Stimulated activated CD4-positive, alpha-beta T cell treated with anti-CD3 and anti-CD28 coated beads, TNF-alpha, amount 100 ng/mL, for 4 hours (primary cell): ENCODE measurements at places on chromosomes 1 and 21.
A peak's percentile ranks its signal among the peaks of the same experiment; 100 is the strongest.

DNA sequence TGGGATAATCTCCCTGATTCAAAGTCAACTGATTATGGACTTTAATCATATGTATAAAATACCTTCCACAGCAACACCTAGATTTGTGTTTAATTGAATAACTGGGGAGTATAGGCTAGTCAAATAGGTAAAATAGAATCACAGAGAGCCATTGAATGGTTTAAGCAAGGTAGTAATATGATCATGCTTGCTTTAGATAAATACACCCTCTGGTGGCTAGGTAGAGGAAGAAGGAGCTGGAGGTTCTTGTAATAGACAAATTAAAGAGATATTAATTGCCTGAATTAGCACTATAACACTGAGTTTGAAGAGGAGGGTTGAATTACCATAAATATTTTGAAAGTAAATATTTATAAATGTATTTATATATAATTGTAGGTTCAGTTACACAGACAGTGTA lies 40.3 kb downstream of the DIRAS3 start:
- no peak for DNase-seq

DNA sequence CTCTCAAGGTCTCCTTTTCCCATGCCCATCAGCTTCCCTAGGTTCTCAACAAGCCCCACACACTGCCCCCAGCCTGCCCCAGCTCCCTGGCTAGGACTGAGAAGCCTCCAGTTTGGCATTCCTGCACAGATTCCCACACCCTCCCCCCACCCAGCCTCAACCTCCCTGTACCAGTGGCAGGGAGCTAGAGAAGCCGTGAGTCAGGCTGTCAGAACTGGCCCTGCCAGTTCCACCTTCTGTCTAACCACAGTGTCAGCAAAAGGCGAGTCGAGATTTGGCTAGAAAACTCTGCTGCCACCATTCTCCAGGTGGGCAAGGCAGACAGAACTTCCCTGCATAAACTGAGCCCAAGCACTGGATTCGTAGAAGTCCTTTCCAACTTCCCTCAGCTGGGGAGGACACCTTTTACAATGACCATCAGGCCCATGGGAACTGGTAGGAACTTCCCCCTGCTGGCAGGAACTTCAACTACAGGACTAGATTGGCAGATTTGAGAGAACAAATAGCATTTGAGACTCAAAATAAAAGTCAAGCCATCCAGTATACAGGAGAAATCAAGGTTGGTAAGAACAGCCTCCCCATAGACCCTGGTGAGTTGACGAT lies 31.0 kb downstream of the TNNT2 start:
- no peak for DNase-seq

DNA sequence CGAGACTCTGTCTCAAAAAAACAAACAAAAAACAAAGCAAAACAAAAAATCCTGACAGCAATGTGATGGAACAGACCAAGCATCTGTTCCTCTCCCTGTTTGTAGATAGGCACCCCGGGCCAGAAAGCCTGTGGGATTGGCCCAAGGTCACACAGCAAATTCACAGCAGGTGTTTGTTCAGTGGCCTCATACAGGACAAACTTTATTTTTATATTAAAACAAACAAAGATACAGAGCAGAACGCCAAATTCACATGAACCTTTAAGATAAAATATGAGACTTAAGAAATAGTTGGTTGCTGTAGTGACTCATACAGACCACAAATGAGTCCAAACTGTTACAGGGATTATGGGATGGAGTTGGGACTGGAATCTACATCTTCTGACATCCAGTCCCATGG lies 2.3 kb upstream of the CELA2A start:
- no peak for DNase-seq

DNA sequence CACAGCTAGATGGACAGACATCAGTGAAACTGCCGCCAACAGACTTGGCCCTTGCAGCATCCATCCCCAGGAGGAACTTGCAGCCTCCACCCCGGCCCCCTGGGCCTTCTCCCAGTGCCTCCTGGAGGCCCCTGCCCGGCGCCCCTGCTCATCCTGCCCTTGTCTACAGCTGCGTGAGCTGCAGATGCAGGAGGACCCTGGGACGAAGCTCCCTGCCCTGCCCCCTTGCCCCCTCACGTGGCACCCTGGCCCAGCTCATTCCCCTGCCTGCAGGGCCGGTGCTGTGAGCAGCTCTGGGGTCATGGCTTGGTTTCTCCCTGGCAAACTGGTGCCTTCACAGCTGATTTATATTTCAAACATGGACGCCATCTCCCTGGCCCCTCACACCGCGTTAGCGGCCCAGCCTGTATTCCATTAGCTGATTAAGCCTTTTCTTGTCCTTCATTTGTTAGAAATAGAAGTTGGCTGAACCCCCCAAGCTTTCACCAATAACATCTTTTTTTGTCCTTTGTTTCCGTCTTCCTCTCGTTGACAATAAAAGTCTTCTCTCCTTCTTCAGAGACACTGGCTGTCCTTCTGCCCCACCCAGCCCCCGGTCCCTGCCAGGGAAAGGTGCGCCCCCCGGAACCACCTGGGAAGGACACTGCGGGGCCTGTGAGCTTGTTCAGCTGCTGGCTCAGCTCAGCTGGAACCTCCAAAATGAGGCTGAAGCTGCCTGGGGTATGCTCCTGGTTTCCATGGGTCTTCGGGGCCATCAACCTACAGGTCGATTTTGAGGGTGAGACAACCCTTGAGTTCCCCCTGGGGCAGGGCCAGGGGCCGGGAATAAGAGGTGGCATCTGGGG lies 34.0 kb upstream of the SLC19A1 start:
- no peak for DNase-seq

- DNase-seq = no peak
Observed at GRCh38 chr1:17207966-17208418, 3.1 kb downstream of the PADI1 start.

GRCh38 chr1:221760911-221761310 lies 19.0 kb upstream of the DUSP10 start:
- DNase-seq = no peak

DNA sequence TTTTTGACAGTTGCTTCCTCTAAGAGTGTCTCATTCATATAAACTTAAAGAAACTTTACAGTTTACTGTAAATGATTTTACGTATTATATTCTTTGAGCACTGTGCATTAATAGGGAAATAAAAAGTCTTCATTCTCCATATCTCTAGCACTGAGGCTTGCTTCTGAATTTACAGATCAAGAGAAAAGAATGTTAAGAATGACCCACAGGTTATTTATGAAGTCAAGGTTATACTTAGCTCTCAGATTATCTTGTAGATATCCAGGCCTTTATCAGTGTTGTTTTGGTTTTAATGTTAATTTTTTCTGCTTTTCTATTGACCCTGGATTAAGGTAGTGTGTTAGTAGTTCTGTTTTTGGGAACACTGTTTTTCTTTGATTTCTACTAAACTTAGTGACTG lies 91.4 kb downstream of the GPR161 start:
- DNase-seq = no peak

GRCh38 chr21:35988416-35989137 lies 71.7 kb downstream of the SETD4 start:
- DNase-seq = no peak

- peak; percentile 39 for DNase-seq
Observed at GRCh38 chr21:42923553-42924432, 1.6 kb downstream of the ERVH48-1 start.

- DNase-seq = no peak
Observed at GRCh38 chr1:207868251-207868773, 42.6 kb downstream of the CD34 start.

- DNase-seq = no peak
Observed at GRCh38 chr1:241963722-241964121, 6.2 kb downstream of the BECN2 start.

- no peak for DNase-seq
Observed at GRCh38 chr1:119472819-119473175, 34.2 kb upstream of the HSD3B1 start.

DNA sequence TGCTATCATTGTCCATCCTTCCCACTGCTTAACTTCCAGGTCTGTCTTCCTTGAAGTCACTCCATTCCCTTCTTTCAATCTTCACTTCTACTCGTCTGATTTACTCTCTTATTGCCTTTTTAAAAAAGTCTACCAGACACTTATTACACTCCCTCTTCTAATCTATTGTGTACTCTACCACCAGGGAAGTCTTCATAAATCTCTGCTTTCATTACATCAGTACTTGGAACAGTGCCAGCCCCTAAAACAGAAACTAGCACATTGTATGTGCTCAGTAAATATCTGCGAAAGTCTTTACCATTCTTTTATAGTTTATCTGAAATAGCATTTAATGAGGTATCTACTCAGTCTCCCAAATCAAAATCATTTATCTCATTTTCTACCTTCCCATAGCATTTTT lies 236.4 kb downstream of the USH2A start:
- DNase-seq = no peak

GRCh38 chr1:116825720-116826438 lies 71.6 kb downstream of the CD2 start:
- DNase-seq = no peak

DNA sequence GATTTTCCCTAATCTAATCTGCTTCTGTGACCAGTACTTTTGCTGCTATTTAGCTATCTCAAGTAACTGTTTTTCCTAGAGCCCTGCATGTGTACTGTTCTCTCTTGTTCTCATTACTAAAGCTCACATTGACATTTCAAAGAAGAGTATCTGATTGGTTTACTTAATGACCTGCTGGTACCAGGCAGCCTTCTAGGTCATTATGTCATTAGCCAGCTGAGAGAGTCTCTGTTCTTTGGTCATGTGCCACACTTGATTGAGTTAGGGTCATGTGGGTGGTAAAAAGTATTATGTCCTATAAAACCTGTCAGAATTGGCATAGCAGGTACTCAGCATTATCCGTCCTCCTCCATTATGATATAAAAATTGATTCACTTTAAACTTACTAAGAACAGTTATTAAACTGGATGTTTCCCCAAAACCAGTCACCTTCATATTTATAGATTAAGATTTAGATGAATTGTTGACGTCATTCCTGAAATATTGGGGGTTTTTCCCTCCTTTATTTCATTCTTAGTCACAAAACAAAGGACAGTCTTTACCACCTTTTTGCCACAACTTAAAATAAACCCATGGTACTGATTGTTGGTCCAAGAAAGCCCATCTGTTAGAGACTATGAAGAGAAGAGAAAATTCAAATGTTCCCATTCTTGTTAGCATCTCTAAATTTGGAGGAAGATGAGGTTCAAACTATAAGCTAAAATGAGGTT lies 22.2 kb downstream of the FNDC5 start:
- DNase-seq = no peak

DNA sequence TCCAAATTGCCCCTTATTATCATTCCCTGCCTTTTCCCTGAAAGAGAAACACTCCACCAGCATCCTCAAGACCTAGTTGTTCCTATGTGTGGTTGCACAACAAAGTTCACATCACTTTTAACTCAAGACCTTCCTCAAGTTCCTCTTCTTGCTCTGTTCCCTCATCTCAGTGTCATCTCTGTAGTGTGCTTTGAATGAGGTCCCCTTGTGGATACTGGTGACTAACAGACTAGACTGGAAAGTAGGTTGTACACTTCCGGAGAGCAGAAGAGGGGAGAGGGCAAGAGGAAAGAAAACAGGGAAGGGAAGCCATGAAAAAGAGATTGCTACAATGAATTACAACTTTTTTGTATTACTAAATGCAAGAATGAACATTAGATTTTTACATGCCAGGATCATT lies 853.8 kb downstream of the USP25 start:
- no peak for DNase-seq

GRCh38 chr1:56084246-56084645 lies 495.1 kb downstream of the PLPP3 start:
- DNase-seq = no peak

DNA sequence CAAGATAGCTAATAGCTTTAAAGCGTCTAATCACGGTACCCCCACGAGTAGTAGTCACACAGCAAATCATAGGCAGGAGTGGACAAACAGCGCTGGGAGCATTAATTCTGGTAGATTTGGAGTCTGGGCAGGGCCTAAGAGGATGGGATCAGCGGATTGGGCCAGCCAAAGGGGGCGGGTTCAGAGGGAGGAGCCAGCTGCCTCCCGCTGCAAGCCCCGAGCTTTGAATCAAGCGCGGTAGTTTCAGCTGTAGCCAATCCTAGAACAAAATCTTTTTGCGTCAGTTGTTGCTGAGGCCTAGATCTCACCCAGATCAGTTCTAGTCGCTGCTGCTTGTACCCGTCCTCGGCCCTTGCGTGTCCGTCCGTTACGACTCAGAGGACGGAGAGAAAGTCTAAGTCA lies 576 bp upstream of the NASP start:
- DNase-seq = peak; percentile 89

DNA sequence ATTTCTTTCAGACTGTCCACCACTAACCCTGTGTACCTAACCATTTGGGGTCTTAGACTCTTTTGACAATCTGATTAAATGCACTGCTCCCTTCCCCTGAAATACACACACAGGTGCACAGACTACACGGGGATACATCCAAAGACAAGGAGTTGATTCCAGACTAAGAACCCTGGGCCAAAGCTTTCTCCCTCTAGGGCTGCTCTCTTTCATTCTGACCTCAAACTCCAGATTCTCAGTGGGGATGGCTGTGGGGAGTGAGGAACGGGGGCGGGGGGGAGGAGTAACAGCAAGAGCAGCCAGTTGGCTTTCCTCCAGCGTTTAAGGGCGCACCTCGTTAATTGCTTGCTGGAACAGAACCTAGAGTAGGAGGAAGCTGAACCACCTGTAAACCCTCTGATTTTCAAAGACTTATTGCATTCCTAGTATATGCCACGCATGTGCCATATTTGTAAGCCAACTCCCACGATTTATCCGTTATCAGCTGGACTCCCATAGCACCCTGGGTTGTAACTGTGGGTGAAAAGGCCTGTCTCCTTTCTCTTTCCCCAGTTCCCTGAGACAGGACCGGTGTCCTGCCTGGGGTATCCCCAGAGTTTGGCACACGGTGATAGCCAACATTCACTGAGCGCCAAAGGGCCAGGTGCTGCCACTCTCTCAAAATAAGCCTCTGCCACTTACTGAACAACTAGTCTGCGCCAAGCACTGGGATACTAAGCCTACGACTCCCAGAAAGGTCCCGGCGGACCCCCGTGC lies 920 bp downstream of the MTHFR start:
- no peak for DNase-seq

DNA sequence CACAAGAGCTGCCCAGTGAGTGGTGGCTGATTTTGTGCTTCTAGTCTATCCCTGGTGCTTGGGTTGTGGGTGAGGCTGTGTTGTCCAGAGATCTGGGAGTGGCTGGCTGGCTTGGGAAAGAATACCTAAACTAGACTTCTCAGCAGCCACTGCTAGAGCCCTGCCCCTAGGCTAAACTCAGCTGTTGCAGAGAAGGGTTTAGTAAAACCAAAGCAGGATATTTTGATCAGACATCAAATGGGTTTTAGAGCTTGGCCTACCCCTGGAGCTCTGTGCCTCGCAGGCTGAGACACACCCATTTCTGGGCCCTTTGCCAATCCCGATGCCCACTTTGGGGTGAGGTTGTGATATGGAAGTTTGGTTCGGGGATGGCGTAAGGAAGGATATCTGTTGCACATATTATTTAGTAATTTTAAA lies 88.5 kb downstream of the UCK2 start:
- no peak for DNase-seq

GRCh38 chr1:4132352-4133296 lies 232.6 kb upstream of the C1orf174 start:
- DNase-seq = no peak
